ENCODE measurements at places on chromosomes 5 and 9.

DNA sequence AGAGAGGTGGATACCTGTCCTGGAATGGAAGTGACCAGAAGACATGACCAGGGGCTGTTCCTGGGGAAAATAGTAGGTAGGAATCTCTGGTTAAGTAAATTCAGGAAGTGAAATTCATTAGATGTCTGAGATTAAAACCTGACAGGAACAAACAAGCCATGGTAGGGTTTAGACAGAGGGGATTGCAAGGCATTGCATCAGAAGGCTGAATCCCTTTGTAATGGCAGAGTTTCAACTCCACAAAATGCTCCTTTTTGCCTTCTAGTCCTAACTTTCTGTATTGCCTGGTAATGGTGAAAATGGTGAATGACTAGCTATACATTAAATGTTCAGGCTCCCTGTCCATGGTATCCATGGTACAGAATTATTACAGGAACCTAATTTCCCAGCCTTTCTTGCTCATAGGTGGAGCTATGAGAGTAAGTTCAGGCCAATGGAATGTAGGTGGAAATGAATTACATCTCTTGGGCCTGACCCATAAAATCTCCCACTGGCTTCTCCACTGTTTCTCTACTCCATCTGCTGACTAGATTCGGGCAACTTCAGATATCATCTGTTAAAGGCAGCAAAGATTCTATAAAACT is 113.4 kb upstream of the CNTLN start:
- DNase-seq, result no peak

DNA sequence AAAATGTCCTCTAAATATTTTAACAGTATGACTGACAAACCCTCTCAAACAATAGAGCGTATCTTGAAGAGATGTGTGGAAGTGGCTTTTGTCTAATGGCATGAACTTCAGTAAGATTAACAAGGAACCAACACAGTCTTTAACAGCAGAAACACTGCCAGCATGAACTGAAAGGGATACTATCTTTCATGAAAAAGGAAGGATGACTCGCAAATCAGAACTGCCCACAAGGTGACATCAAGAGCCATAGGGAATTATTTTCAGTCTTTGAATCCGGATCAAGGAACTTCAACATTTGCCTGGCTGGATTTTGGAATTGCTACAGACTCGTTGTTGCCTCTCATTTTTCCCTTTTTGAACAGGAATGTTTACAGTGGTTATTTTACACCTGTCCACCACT is 5.1 kb upstream of the HEXB start:
- no peak for DNase-seq

DNA sequence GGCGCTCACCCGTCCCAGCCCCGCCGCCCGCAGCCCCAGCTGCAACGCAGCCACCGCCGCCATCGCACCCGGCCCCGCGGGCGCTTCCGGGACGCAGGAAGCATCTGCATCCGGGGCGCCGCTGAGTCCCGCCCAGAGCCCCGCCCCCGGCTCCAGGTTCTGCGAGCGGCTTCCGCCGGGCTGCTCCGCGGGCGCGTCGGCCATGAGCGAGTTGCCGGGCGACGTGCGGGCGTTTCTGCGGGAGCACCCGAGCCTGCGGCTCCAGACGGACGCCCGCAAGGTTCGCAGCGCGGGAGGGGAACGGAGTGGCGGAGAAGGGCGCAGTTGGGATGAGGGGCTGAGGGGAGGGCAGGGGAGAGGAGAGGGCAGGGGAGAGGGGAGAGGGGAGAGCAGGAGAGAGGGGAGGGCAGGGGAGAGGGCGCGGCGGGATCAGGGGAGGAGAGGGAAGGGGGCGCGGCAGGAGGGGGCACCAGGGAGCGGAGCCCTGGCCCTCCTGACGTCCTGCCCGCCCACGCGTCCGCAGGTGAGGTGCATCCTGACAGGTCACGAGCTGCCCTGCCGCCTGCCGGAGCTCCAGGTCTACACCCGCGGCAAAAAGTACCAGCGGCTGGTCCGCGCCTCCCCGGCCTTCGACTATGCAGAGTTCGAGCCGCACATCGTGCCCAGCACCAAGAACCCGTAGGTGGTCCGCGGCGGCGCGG is at the start of the genes SURF1 and SURF2:
Gene SURF1 (minus strand): TSS at position 97 of the 701 bp plus-strand sequence. CDS start 34 bp downstream, at position 63.
Gene SURF2 (plus strand): TSS at position 160 of the 701 bp plus-strand sequence. CDS start 43 bp downstream, at position 203.
- peak; percentile 91 for DNase-seq

- no peak for DNase-seq
These were observed 21.5 kb downstream of the SMIM23 start for GRCh38 chr5:171806976-171807747.

DNA sequence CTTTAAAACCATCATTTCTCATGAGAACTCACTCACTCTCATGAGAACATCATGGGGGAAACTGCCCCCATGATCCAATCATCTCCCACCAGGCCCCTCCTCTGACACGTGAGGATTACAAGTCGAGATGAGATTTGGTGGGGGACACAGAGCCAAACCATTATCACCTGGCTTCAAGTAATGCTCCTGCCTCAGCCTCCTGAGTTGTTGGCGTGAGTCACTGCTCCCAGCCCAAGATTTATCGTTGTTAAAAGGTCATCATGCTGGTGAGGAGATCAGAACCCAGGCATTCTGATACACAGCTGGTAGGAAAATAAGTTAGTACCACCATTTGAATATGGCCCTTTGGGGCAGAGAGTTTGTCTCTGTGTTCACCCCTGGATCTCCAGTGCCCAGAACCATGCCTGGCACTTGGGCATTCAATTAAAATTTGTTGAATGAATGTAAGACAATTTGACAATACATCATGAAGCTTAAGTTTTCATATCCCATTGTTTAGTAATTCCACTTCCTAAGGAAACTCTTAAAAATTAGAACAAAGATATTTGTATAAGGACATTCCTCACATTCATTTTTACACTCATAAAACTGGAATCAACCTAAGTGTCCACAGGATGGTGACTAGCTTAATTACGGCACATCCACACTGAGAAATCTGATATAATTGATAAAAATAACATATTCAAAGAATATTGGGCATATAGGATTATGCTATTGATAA is 58.0 kb upstream of the COL15A1 start:
- no peak for DNase-seq

DNA sequence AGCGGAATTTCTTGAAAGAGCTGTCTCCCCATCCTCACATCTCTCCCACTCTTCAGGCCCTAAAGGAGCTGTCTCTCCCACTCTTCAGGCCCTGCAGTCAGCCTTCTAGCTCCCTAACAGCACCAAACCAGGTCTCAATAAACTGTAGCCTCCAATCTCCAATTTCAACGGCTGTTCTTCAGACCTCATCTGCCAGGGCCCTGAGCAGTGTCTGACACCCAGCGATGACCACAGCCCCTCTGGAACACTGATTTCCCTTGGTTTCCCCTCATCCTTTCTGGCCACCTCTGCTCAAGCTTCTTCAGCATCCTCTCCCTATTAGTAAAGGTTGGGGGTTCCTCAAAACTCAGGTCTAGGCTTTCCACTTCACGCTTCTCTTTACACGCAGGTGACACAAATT is 1.6 kb upstream of the P4HA2 start:
- DNase-seq, result no peak

DNA sequence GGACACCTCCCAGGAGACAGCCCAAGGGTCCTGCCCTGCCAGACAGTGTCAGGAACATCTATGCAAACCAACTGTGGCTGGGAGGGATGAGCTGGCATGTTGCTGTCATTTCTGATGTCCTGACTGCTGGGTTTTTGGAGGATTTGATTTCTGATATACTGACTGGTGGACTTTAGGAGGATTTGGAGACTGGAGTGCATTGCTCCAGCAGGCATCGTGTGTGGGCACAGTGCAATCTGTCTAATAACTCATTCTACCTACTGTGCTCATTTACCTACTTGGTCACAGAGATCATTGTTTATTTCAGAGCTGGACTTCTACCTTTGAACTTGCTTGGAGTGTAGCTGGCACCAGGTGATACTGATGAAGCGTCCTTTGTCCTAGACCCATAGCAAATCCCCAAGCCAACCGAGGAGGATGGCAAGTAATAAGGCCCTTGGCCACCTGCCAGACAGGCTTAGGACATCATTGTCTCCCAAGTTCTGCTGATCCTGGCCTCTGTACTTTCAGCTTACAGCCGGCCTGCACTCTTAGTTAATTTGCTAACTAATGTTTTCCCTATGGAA is 124.3 kb upstream of the ICE1 start:
- no peak for DNase-seq

DNA sequence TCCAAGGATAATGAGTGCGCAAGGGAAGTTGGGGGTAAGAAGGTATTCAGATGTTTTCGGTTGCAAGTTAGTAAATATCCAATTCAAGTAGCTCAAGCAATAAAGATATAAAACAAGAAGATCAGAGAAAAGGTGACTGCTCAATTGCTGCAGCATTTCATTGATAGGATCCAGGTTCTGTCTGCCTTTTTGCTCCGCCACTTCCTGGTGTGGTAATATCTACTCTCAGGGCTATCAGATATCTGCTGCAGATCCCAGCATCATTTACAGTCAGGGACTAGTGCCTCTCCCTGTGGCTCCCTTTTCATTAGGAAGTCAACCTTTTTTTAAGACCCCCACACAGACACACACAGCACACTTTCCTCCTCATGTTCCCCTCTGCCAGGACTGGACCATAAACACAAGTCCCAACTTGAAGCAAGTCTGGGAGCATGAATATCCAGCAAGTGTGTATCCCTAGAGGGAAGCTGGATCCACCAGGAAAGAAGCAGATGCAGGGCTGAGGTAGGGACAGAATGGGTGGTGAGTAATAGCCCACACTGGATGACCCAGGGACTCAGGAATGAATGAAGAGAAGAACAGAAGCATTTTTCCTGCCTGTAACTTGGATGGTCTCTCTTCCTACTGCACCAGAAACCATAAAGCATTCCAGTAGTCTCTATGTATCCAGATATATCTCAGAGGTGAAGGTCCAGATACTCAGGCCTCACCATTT is 53.7 kb downstream of the ZNF622 start:
- DNase-seq, result no peak

- DNase-seq, result no peak
These were observed 583.5 kb upstream of the TUSC1 start for GRCh38 chr9:26261503-26262330.

DNA sequence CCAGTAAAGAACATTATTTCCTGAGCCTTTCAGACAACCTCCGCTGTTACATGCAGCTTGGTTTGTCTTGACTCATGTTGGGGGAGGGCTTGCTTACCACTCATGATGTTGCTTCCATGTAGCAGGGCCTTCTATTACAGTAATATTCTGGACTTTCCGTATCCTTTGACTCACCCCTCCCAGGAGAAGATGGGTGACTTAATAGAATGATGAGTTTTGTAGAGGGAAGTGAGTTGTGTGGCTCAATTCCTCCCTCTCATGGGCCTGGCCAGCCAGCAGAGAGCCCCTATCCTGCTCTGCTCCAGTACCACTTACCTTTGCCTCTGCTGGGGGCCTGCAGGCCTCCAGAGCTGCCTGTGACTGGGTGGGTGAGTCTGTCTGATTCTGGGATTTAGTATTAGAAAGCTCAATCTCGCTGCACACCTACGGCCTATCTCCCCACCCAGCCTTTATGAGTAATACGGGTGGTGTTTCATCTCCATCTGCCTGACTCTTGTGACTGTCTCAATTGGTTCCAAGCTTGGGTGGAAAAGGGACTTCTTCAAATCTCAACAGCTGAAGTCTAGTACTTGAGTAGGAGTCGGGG is 52.6 kb upstream of the KLF9 start:
- DNase-seq, result peak; percentile 55

DNA sequence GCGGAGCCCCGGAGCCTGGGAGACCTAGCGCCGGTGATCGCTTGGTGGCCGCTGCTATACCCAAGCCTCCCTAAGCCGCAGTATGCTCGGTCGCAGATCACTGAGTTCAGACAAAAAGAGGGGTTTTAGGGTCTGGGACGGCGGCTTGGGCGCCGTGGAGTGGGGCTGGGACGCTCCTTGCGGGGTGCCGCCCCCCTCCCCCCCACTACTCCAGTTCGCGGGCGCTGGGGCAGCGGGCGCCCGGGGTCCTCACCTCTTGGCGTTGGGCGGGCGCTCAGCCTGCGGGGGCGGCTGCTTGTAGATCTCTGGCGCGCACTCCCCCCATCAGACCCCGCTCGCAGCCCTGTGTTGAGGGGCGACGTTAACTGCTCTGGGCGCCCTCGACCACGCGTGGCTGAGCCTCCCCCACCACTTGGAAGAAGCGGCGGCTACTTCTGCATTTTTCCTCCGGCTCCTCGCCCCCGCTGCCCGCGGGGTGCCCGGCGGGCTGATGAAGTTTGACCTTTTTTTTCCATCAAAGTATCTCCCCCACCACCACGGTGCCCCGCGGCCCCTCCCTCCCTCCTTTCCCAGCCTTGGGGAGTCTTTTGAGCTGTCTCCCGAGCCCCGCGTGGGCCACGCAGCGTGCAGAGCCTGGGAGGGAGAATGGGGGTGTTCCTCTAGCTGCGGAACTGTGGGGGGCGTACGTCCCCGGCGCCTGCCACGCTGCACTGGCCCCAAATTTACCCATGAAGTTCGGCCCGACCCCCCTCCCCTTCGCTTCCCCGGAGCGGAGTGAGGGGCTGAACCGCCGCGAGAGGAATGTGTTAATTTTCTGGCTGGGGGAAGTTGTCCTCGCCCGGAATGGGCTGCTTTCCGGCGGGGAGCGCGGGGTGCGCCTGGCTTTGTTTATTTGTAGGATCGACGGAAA is 1.2 kb downstream of the CXXC5 start:
- DNase-seq, result no peak

- DNase-seq, result no peak
These were observed 223.2 kb upstream of the PANK3 start for GRCh38 chr5:168802337-168802736.

DNA sequence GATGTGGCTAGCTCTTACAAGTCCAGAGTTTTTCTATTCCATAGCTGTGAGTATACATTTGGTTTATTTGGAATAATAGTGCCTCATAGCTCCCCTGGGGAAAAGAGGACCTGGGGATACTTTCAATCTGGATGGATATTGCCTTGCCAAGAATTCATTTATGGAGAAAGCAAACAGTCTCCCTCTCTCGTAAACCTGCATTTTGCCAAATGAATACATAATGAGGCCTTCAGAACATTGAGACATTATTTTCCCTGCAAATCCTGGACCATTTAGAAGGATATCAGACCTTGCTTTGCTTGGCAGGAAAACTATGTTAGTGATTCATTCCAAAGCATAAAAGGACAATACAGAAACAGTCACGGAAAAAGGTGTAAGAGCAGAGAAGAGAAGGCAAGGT is 569.6 kb upstream of the BRINP1 start:
- no peak for DNase-seq

DNA sequence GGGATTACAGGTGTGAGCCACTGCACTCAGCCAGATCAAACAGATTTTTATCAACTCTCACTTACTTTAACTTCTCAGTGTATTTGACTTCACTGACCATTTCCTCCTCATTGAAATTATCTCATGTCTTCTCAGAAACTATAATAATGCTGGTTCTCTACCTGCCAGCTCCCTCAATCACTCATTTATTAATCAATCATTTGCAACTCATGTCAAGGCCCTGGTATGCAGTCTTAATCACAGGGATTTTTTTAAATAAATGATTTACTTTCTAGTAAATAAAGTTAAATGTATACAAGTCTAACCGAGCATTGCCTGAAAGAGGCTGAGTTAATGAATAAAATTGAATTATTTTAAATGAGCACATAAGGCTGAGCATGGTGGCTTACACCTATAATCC is 63.3 kb downstream of the PLPP1 start:
- DNase-seq, result no peak

GRCh38 chr5:95959888-95960666 is 1.6 kb downstream of the ELL2 start:
- DNase-seq, result no peak

All from stimulated activated CD4-positive, alpha-beta T cell treated with anti-CD3 and anti-CD28 coated beads, Interleukin-4, amount 100 ng/mL, for 24 hours (primary cell).